ENCODE measurements at places on chromosomes 2 and 18.

DNA sequence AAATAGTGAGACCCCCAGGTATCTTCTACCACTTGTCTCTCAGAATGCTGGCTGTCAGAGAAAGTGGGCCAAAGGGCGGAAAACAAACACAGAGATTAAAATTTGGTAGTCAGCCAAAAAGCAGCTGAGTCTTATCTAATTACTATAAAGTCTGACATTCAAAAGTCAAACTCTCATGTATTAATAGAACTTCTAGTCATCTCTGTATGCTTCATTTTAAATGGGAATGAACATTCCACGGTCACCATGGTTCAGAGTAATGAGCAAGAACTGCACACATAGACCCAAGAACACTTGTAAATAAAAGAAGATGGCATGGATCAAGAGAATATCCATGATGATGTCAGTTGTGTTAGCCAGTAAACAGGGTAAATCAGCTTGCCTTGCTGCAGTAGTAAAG, 1267.0 kb upstream of the CHAC2 start:
- DNase-seq: no peak

- DNase-seq: no peak
Observed at GRCh38 chr18:78376046-78376445, 603.6 kb upstream of the SALL3 start.

GRCh38 chr2:9244985-9245544, 38.5 kb downstream of the ASAP2 start:
- DNase-seq: no peak

- peak; percentile 66 for DNase-seq
Observed at GRCh38 chr2:135797497-135798274, 39.3 kb downstream of the LCT start.

- peak; percentile 27 for DNase-seq
Observed at GRCh38 chr18:47050468-47050867, 15.0 kb upstream of the ELOA2 start.

DNA sequence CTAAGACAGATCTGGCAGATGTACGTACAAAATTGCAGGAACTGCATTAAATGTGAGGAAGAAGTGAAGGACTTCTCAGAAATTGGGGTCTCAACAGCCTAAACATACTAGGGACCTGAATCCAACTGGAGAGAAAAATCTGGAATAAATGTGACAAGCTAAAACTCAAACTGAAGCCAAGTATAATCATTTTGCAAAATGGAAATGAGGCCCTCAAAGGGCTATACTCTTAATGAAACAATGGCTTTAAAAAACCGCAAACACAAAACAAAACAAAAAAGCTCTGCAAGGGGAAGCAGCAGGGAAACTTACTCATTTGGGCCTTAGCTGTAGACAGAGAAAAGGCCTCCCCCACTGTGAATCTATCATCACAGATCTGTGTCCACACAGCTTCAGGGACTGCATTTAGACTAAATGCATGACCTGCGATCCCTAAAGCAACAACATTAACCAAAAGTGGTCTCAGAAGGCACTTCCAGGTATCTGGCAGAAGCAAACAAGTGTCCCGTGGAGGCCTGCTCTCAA, 63.2 kb downstream of the CCBE1 start:
- no peak for DNase-seq

DNA sequence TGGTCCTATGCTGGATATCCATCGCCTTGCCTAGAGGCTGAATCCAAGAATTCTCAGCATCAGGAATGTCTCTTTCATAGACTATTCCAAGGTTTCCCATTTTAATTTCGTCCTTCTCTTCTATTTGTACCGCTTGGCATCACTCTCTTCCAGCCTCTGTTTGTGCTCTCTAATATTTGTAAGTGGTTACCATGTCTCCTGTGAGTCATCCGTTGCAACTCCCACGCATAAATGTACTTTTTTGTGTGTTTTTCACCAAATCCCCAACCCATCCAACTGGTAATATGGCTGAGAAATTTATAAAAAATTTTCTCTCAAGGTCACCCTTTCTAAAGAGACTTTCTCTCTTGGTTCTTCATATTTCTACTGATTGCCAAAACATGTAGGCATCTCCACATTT, 21.8 kb downstream of the COLEC12 start:
- DNase-seq: no peak

DNA sequence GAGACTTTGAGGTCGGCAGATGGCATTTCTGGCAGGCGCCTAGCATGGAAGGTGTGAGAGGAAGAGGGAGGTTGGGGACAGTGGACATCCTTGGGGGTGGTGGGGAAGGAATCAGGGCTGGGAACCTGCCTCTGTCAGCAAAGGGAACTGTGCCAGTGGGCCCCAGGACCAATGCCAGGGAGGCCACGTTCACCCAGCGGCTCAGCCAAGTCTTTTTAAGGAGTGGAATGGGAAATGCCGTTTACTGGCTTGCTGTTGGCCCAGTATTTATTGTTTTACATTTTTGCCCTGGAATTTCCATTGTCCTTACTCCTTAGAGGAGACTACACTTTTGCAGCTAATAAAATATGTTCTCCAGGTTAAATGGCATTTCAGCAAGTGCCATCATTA, 135.2 kb downstream of the MCFD2 start:
- no peak for DNase-seq

DNA sequence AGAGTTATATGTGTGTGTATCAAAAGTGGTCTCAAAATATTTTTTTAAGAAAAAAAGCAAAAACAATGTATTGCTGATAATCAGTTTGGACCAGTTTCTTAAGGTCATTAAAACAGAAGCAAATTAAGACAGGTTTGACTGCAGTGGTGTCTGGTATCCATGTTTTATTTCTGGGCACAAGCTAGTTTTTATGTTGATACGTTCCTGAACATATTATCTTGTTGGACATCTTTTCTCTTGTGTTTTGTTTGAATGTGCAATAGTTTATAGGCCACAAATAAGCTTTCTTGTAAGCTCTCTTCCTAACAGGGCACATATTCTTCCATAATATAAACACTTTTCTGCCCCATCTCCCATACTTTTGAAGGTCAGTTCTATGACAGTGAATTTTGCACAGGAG, 74.6 kb upstream of the FAM117B start:
- no peak for DNase-seq

GRCh38 chr2:207073801-207074678, 91.7 kb downstream of the KLF7 start:
- no peak for DNase-seq

- no peak for DNase-seq
Observed at GRCh38 chr2:129796225-129796624, 183.2 kb upstream of the RAB6C start.

- DNase-seq: peak; percentile 82
Observed at GRCh38 chr18:48002933-48003365, 72.5 kb upstream of the SMAD2 start.

DNA sequence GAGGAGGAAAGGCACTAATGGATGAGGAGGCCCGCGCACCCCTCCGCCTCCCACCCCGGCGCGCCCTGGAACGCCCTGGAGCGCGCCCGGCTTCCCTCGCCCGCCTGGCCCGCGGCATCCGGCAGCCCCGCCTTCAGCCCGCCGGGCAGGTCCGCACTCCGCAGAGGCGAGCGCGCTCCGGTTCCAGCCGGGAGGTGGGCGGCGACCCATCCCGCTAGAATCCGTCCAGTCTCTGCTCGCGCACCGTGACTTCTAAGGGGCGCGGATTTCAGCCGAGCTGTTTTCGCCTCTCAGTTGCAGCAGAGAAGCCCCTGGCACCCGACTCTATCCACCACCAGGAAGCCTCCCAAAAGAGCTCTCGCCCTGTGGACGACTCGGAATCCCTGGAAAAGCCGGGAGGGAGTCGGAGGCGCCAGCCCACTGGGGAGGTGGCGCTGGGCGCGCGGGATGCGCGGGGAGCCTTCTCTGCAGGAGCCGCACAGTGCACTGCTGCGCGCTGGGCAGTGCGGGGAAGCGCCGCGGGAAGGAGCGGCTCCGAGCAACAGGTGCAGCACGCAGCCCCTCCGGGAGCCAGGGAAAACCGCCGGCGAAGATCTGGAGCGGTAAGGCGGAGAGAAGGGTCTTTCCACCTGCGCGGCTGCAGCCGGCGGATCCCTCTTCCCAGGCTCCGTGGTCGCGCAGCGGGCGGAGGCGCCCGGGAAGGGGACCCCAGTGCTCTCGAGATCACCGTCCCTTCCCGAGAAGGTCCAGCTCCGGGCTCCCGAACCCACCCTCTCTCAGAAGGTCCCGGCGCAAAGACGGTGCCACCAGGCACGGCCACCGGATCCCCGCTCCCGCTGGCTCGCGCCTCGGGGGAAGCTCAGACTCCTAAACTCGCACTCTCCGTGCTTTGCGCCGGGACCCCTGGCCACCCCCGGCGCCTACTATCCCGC, at the start of gene GALR1:
TSS of gene GALR1 (plus strand) at position 280 of the 932 bp plus-strand sequence. CDS start 701 bp downstream, outside the sequence.
- peak; percentile 8 for DNase-seq

DNA sequence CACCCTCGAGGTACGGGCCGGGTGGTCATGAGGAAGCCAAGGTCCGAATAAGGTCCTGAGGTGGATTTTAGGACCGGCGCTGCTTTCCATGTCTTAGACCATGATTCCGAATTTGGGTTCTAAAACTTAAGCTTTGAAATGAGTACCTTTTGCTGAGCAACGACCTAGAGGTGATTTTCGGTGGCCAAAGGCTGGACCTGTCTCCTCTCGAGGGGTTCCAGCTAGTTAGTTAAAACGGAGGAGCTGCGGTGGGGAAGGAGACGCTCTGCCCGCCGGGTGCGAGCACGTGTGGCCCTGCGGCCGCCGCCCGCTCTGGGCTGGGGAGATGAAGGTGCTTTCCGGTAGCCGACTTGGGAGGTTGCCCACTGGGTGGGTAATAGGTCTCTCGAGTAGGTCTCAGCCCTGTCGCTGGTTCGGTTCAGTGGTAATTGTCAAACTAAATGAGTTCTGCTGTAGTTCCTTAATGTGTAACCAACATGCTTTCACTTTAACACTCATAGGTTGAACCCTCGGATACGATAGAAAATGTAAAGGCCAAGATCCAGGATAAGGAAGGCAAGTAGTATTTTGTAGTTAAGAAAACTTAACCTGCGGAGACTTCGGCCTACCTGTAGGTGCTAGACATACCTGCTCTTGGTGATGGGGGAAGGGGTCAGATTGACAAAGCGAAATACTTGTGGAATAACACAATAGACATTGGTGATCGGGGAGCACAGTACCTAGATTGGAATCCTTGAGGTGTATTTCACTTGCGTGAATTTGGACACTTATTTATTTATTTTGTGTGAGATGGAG, 572 bp downstream of the RPS27A start:
- peak; percentile 32 for DNase-seq

- peak; percentile 89 for DNase-seq
Observed at GRCh38 chr2:19576411-19576810, 218.0 kb upstream of the OSR1 start.

- DNase-seq: peak; percentile 91
Observed at GRCh38 chr2:23497063-23497462, 112.1 kb downstream of the KLHL29 start.

DNA sequence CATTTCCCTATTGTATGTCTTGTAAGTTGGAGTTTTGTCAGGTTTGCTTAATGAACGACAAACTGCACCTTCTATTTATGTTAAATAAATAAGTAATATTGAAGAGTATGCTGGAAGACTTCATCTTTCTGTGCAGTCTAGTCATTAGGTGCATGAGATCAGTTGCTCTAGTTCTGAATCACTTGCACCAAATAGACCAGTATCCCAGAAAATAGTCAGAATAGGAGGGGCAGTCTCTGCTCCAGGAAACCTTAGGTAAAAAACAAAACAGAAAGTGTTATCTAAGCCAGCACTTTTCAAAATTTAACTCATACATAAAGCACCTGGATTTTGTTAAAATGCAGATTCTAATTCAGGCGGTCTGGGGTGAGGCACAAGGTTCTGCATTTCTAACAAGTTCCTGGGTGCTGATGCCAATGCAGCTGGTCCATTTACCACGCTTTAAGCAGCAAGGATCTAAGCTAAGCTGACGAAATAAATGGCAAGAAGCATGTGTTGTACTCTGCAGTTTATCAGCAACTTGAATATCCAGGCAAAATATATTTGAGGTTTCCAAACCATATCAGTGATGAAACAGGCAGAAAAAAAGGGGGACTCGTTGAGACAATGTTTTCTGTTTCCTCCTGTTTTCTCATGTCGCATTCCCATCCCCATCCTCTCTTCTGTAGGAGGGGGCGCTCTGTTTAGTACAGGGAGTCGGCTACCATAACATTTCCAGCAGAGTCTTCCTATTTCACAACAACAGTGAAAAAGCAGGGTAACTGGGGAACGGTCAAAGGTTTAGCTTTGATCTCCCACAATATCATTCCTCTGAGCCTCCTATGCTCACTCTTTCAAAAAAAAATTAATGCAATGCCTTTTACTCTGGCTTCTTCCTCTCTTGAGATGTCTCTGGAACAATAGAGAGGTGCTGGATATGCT, 106.4 kb downstream of the MBD2 start:
- DNase-seq: no peak

GRCh38 chr2:8285081-8285480, 396.8 kb upstream of the ID2 start:
- no peak for DNase-seq

DNA sequence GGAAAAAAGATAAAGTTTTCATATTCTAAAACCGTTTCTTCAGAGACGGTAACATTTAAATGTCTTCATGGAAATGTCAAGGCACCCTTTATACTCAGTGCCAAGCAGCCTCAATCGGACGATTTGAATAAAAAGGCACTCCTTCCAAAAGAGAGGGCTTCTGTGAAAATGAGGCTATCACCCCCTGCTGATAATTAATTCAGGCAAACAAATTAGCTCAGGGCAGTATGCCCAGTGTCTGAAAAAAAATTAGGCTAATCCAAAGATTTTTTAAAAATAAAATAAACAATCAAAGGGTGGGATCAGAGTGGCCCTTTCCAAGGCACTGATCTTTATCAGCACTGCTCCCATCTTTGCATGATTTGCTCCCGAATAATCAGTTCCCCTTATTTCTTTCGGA, 151.0 kb upstream of the PID1 start:
- no peak for DNase-seq

- no peak for DNase-seq
Observed at GRCh38 chr2:70901227-70902066, 34.3 kb upstream of the ATP6V1B1 start.

DNA sequence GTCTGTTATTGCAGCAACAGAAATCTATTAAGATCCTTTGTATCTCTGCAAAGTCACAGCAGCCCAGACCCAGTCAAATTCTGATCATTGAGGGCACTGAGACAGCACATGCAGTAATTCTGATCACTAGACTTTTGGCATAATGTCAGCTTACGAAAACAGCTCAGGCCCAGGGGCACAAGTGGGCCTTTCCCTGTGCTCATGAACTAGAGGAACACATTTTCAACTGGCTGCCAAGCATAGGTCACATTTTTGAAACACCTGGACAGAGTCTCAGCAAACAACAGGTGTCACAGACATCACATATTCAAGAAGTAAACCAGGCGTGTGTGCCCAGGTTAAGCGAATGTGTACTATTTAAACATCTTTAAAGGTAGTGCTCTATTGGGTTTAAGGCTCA, 13.7 kb downstream of the DOCK10 start:
- DNase-seq: no peak

DNA sequence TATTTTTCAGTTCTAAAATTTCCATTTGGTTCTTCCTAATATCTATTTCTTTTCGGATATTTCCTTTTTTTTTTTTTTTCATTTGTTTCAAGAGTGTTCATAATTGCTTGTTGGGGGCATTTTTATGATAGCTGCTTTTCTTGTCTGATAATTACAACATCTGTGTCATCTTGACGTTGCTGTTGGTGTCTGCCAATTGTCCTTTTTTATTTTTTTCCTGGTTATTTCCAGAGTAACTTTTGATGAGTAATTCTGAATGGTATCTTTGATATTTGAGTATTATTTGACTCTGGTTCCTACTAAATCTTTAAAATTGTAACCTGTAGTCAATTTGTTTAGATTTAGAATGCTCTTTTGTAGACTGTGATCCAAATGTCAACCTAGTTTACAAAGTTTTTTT, 51.3 kb upstream of the CHRNA1 start:
- no peak for DNase-seq

- DNase-seq: peak; percentile 15
Observed at GRCh38 chr2:229129738-229130371, 141.2 kb downstream of the PID1 start.

Measured in mammary epithelial cell (primary cell).